Keratinocyte (primary cell): ENCODE measurements at places on chromosomes 16 and 17.

GRCh38 chr17:59435238-59435637, 103.8 kb downstream of the YPEL2 start:
- DNase-seq: peak; percentile 26

DNA sequence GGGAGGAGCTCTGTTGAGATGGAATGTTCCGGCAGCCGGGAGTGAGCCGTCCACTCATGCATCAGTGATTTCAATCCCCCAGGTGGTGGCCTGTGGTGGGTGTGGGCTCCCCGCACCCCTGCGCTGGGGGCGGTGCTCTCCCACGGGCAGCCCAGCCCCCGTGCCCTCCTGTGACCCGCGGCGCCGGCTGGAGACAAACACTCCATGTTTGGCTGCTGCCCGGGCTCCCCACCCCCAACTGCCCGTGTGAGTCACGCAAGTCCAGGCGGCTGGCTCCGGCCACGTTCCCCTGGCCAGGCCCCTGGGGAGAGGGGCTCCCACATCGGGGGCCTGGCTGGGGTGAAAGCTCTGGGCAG, 29.4 kb downstream of the CACNA1H start:
- no peak for DNase-seq

DNA sequence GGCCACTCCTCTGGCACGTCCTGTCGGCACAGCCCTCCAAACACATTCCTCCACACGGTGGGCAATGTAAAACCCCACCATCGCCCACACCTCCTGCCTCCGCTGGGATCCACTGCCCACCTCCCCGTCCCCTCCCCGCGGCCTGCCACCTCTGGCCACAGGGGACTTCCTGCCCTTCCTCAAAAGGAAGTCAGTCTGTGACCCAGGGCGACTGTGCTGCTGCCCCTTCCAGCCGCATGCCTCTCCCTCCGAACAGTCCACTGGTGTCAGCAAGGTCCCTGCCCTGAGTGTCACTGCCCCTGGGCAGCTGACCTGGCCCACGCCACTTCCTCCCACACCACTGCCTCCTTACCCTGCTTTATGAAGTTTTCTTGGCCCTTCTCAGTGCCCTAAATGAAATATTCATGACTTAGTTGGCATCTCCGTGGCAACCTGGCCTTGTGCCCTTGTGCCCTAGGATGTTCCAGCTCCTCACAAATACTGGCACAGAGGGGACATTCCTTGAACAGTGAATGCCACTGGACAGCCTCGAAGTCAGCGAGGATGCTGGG, 2.0 kb downstream of the PLD6 start:
- no peak for DNase-seq

DNA sequence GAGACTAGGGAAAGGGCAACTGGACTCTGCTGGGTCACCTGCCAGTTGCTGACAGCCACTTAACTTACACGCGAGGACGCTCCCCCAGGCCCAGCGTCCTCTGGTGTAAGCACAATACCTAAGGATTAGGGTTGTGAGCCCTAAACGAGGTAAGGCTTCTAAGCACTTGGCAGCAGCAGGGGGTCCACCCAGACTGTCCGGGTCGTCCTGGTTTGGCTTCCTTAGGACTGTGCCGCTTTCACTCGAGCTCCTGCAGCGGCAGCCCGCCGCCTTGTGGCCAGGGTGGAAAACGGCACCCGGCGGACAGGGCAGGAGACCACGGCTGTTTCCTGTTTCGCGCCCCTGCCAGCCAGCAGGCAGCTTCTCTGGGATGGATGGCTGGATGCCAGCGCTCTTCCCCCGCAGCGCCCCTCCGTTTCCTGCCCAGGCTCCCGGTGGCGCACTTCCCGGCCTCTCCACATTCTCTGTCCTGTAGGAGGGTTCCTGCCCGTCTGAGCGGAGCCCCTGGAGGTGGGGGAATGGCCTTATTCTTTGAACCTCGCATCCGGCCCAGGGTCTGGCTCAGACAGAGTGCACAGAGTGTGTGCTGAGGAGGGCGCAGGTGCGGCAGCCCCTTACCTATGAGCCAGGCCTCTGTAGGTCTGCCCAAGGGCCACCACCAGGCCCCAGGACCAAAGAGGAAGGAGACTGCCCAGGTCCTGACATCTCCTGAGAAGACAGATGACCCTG, 47.0 kb upstream of the AMZ2 start:
- no peak for DNase-seq

- DNase-seq: no peak
Measured at GRCh38 chr17:48575066-48575582, 3.0 kb downstream of the HOXB4 start.

- peak; percentile 93 for DNase-seq
Measured at GRCh38 chr16:56576585-56577299, 11.9 kb downstream of the MT4 start.

DNA sequence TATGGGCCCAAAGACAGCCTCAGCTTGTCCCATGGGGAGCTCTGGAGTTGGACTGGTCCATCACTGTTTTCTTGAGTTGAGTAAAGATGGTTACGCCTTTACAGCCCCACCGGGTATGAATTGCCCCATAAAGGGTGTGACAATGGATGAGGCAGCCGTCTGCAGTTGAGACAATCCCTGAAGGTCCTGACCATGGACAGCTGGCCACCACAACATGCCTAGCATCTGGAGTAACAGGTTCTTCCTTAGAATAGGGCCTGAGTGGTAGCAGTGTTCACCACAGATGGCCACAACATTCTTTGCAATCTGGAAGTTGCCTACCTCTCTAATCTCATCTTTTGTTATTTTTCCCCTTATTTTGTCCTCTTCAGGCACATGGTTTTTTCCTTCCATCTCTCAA, 51.5 kb upstream of the HS3ST2 start:
- no peak for DNase-seq

DNA sequence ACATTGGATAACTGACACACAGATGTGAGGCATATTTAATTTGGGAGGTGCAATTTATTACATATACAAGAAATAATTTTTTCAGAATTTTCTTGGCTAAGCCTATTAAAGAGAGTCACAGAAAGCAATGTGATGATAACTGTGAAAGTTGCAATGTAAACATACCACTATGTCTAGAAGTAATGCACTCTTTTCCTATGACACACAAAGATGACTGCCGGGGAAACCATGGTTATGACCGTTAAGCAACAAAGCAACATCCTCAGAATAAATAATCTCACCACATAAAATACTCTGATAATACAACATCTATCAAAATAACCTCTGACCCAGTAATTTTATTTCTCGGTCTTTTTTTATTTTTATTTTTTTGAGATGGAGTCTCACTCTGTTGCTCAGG, 10.5 kb upstream of the QRICH2 start:
- DNase-seq: no peak

DNA sequence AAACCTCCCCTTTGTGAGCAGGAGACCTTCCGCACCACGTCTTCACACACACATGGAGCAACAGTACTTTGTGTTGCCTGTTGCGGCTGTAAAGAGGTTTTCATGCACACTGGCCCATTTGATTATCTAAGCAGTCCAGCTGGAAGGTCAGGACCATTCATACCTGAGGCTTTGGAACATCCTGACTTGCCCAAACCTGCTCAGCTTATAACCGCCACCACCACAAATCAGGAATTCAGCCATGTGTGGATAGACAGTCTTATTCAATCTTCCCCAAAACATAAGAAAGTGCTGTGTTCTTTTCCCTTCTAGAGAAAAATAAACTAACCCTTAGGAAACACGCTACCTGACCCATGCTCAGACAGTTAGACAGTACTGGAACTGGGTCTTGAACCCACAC, 81.6 kb upstream of the XYLT1 start:
- peak; percentile 87 for DNase-seq

DNA sequence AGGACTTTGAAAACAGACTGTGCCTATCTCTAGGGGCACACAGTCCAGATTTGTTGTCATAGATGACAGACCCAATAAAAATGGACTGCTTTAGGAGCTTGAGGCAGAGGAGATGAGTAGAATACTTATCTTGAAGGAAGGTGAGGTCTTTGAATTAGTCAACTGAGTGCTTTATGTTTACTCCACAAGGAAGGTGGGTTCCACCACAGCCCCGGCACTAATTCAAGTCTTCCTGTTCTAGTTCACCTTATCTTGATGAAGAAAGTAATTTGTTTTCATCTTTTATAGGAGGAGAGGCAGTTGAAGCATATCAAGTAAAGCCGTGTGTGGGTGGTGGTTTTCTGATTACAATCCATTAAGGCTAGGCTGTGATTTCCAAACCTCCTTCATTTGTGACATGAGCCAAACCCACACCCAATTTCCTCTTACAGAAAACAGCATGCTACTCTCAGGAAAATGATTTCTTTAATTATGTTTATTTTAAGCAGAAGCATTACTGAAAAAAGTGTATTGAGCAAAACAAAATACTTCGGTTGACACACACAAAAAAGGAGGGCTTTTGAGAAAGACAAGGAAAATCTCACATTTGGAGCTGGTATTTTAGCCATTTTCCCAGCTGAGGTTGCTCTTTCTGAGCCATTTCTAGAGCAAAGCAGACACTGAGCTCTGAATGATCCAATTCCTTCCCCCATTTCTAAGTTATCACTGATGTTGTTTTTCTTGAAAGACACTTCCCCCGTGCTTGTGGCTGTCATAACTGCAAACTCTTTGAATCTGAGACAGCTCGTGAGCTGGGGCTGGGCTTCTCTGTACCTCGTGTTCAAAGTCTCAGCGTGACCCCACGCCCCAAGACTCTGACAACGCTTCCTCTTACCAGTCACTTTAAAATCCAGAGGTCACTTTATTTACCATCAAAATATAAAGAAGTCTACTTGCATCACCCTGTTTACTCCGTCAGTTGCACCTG, 35.4 kb downstream of the CDRT15 start:
- no peak for DNase-seq

- no peak for DNase-seq
Measured at GRCh38 chr16:8892101-8892575, 10.0 kb downstream of the LITAFD start.

DNA sequence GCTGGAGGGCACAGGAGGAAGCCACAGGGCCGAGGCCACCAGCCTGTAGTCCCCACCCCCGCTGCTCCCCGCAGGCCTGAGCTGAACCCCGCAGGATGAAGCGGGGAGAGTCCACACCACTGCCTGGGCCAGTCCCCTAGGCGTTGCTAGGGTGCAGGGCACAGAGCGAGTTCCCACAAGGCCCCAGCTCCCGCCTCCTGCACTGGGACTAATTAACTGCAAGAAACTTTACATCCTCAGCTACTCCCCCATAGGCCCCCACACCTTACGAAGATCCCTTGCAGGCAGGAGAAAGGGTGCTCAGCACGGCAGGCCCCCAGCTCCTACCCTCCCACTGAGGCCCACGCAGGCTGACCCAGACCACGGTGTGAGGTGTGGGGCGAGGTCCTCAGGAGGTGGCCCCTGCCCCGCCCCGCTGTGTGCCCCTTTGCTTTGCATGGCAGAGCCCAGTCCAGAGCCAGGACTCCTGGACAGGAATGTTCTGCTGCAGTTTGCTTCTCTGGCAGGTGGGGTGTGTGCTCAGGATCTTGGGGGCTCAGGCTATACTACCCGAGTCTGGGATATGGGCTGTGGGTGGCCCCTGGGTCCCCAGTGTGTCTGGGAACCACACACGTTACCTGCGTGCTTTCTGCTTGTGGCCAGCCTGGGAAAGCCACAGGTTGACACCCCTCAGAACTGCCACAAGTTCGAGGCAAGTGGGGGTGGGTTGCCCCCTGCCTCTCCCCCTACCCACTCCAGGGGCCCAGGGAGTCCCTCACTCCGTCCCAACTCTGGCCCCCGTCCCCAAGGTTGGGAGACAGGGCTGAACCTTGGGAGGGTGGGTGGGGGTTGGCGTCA, 1.2 kb downstream of the GNG13 start:
- no peak for DNase-seq

DNA sequence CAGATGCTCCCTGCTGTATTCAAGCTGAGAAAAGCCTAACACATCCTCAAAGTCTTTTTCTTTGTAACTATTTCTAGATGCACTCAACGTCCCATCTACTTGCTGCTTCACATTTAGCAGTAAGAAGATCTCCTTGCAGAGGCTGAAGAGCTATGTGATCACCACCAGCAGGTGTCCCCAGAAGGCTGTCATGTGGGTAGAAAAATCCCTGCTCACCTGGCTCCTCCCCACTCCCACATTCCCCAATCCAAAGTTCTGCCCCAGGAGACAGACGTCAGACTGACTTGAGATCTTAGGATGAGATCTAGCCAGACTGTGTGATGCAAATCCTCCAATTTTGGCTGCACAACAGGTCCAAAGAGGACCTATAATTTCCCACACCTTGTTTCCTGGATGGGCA, 1.1 kb downstream of the CCL13 start:
- DNase-seq: no peak

DNA sequence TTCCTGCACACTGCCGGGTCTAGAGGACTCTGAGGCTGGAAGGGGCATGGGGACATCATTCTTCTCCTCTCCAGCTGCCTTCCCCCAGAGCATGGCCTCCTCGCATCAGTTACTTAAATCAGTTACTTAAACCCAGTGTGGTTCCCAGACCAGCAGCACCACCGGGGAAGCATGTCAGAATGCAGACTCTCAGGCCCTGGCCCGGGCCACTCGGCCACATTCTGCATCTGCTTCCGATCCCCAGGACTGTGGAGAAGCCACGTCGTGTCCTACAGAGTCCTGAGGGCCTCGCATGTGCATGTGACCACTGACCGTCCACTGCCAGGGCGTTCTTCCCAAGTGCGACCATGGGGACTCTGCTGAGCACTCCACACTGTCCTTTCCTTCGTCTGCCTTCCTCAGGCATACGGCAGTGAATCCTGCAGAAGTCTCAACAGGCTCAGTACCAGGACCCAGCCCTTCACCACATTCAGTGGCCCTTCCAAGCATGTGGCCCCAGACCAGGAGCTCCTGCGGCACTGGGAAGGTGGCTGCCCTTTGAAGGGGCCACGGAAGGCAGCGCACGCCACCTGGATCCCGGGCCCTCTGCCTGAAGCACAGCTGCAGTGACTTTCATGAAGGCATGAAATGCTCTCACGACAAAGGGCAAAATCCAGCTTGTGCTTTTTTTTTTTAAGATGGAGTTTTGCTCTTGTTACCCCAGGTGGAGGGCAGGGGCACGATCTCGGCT, 46.9 kb upstream of the RASD1 start:
- DNase-seq: no peak

- DNase-seq: no peak
Measured at GRCh38 chr17:4891411-4892410, 7.6 kb upstream of the C17orf107 start.
